ENCODE measurements at places on chromosomes 7 and 10.

DNA sequence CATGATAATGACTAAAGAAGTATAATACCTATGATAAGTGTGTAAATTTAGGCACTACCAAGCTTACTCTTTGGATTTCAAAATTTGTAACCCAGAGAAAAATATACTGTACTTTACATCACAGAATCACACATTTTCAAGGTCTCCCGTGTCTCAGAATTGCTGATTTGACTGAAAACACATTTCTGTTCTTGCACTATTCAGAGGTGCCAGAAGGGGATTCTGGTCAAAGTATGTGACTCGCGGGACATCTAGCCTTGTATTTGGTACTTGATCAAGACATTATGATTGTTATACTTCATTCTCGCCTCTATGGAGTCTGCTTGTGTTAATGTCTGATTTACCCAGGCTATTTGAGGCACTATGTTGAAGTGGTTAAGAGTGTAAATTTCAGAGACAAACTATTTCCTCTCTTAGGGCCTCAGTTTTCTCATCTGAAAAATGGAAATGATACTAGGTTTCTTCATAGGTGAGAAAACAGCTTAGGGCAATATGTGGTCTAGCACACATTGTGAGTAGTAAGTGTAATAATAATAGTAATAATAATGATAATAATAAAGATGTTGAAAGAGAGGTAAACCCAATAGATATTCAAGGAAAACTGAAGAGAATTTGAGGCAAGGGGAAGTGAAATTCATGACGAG is 320.4 kb downstream of the RNLS start:
- no peak for DNase-seq

GRCh38 chr7:103048833-103049232 is 25.8 kb downstream of the FBXL13 start:
- peak; percentile 9 for DNase-seq

GRCh38 chr7:11237742-11238141 is 264.1 kb downstream of the PHF14 start:
- no peak for DNase-seq

GRCh38 chr10:33189363-33189762 is 145.1 kb downstream of the NRP1 start:
- DNase-seq = no peak

DNA sequence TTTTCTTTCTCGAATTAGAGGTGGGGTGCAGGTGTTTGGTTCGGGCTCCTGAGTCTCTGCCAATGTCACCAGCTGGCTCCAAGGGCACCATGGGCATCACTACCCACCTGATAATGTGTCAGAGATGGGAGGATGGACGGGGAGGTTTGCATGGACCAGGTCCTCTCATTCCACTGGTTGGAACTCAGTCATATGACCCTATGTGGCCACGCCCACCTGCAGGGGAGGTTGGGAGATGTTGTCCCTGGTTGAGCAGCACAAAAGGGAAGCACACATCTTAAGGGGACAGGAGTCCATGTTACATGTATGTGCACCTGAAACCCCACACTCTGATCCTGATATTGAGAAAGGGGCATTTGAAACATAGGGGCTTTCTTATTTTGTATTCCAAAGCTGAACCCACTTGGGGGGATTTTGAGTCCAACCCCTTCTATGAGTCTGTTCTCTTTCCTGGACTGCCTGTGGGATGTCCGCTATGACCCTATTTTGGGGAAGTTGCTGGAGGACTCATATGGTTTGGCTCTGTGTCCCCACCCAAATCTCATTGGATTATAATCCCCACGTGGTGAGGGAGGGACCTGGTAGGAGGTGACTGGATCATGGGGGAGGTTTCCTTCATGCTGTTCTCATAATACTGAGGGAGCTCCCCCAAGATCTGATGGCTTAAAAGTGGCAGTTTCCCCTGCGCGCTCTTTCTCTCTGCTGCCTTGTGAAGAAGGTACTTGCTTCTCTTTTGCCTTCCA is 66.9 kb upstream of the BAIAP2L1 start:
- no peak for DNase-seq

- DNase-seq = peak; percentile 15
Observed at GRCh38 chr10:11713186-11713743, 28.9 kb upstream of the ECHDC3 start.

DNA sequence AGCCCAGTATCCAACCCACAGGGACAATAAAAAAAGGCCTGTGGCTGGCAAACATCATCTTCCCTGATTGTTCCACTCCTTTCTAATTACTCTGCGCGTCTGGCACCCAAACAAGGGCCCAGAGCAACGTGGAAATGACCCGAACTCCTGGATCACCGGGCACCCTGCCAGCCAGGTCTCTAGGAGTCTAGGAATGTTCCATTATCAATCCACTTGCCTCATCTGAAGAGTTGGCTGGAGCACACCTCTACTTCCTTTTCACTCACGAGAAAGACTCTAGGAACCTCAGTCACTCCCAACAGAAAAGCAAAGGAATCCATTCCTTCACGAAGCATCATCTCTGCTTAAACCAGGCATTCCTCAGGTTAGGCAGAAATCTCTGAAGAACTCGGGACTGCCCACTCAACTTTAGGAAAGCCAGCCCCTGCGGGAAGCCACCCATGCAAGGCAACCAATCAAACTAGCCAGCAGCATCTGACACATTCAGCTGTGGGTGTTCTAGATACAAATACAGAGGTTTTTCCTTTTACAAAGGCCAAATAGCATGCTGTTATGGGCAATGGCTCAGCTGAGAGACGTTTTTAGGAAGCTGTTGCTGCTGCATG is 37.7 kb downstream of the ATXN7L1 start:
- DNase-seq = no peak

DNA sequence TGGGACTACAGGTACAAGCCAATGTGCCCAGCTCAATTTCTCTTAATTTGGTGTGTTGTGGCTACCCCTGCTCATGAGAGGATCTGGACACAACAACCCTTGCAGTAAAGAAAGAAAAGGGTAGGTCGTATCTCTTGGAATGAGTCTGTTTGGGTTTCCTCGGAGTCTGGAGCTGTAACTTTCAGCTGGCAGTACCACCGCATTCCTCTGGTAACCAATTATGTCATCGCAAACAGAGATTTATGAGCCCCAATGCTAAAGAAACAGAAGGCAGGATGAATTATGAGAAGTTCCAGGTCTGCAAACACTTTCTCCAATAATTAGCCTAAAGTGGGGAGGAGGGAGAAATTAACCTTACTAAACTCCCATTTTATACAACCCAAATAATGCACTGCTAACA is 186.6 kb upstream of the NRP1 start:
- no peak for DNase-seq

DNA sequence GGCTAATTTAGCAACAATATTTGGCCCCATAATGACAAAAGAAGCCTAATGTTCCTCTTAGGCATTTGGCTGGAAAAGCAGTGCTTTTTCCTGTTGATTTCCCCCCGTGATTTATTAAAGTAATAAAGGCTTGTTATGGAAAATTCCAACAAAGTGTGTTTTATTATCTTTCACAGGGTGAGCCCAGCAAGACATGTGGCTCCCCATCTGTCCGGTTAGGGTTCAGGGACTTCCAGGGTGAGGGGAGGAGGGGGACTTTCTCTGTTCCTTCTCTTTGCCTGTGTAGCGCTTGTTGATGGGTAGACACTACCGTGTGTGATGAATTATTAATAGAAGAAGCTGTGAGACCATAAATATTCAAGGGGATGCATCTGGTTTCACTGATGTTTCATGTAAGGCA is 39.0 kb downstream of the HTR5A start:
- DNase-seq = no peak

DNA sequence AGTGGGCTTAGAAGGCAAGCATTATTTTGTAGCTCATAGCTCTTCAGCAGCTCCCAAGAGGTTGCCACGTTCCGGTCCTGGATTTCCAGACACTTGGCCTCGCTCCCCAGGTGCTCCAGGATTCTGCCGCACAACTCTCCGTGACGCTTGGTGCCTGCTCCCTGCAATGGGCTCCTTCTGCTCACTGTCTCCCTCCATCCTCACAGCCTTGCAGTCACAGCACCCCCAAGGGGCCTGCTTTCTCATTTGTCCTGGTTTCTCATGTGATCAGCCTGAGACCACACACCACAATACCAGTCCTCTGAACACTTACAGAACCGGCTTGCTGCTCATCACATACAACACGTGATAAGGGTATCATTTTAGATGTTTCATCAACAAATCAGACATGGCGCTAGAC is 9.8 kb downstream of the IGFBP3 start:
- no peak for DNase-seq

- DNase-seq = peak; percentile 40
Observed at GRCh38 chr7:5690931-5691473, 90.5 kb downstream of the RNF216 start.

DNA sequence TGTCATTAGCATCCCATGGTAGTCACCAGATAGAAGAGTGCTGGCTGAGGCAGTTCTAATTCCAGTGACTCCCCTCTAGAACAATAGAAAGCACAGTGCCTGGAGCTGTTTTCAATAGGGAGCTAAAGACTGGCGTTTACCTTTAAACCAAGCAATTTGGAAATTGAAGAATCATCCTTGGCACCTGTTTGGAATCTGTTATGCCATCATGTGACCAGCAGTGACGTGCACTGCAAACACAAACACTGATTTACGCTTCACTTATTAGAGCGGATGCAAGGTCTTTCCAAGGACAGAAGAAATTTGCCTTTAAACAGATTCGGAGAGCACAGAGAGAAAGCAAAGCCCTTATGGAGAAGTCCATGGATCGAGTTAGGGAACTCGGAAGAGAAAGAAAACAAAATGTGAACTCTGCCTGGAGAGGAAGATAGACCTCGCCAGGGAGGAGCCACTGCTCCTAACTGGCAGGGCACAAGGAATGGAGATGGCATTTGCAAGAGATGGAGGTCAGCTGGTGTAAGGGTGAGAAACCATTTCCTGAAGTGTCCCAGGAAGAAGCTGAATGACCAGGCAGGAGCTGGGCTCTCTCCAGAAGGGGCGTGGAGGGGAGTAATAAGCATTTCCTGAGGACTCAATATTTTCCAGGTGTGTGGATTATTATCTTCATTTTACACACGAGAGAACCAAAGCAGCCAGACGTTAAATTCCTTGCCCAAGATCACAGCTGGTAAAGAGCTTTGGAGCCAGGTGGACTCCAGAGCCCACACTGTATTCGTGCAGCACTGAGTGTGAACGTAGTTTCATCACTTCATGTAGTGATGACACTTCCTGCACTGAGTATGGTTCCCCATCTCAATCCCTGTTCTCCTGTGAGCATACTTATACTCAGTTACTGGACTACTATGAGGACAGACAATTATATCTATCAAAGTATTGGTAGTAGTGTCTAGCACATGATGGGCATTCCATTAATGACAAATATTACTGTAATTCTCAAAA is 97.7 kb downstream of the CUBN start:
- no peak for DNase-seq

DNA sequence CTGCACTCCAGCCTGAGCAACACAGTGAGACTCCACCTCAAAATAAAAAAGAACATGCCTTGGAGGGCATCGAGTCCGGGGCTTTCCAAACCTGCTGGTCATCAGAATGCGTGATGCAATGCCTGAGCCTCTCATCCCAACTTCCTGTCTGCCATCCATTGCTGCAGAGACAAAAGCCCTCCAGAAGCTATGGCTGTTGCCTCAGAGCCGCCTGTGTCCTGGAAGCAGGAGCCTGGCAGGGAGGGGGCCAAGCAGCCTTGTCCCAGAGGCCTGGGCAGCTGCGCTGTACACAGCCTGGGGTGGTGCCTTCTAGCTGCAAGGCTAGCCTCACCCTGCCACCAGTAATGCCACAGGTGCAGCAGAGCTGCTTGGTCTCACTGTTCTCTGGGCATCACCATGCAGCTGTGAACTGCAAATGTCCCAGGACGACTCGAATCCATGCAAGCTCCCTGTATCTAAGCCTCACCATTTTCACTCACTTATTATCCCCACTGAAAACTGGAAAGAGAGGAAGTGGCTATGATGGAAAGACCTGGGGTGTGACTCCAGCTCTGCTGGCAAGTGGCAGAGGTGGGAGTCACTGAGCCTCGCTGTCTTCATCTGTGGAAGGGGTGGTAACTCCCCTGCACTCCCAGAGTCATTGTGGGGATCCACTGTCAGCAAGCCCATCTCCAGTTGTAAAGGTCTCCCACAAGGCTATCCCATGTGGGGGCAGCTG is 7.0 kb downstream of the ALOX5 start:
- DNase-seq = no peak

DNA sequence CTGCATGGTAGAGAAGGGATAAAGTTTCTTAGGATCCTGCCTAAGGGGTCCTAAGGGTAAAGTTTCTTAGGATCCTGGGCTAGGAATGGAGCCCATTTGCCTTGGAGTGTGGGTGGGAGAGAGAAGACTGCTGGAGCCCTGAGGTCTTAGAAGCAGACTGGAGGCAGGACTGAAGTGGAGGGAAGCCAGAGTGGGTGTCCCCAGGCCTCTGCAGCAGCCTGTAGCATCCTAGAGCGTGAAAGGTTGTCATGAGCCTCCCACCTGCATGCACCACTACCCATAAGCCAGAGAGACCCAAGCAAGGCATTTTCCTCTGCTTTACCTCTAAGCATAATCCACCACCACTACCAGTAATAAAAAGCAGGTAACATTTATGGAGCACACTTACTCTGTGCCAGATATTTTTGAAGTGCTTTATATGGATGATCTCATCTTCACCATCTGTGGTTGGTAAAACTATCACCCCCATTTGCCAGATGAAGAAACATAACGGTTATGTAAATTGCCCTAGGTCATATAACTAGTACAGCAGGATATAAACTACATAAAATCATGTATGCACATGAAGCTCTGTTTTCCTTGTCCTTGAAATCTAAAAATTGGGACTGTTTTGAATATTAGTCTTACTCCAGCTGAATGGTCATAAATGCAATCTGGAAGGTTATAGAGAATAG is 103.5 kb upstream of the CCDC6 start:
- no peak for DNase-seq

GRCh38 chr10:43099928-43100327 is 23.1 kb downstream of the RET start:
- DNase-seq = no peak

GRCh38 chr10:49115796-49116508 is 630 bp upstream of the VSTM4 start:
- DNase-seq = no peak

DNA sequence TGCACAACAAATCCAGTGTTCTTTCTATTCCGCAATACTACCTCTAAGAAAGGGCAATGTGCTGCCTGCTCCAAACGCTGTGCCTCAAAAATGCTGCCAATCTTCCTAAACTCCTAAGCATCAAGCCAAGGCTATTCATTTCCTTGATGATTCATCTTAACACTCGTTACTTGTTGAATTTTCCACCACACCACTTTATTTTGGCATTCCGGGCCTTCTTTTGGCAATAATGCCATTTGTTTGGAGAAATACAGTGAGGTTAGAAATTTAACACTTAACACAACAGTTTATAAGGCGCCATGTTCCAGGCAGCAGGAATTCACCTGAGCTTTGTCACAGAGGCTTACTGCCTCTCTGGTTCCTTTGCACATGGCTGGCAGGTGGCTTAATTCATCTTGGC is 82.6 kb upstream of the ABCB5 start:
- DNase-seq = no peak

GRCh38 chr10:16016688-16017087 is 156.4 kb upstream of the MINDY3 start:
- no peak for DNase-seq
